ENCODE measurements at places on chromosomes 5 and 9. TPM values are rescaled to one million over a fixed set of nuclear protein-coding genes. Genes with fewer than 3 reads are reported as not detected.

The BTNL9 gene
- total RNA-seq: 10.7 TPM

The TIGD6 gene
- total RNA-seq: 3.4 TPM

The SPATA31C1 gene
- not detected for total RNA-seq

The CDC20B gene
- not detected for total RNA-seq

The RNF14 gene
- total RNA-seq: 63.4 TPM

The S1PR3 gene
- 173 TPM for total RNA-seq

The ANKDD1B gene
- total RNA-seq: not detected

The OR1Q1 gene
- not detected for total RNA-seq

The WDR31 gene
- 5.4 TPM for total RNA-seq

The TEX48 gene
- not detected for total RNA-seq

The TUSC1 gene
- total RNA-seq: 31.1 TPM

The ZFP2 gene
- total RNA-seq: 1.1 TPM

The MEIKIN gene
- not detected for total RNA-seq

The FOXD4L3 gene
- total RNA-seq: 0.78 TPM

The ECSCR gene
- total RNA-seq: 27.1 TPM

The SARDH gene
- total RNA-seq: 4.3 TPM

The NOXA1 gene
- 3.5 TPM for total RNA-seq

The DDX4 gene
- total RNA-seq: not detected

The RORB gene
- total RNA-seq: 0.81 TPM

The FREM1 gene
- 24.8 TPM for total RNA-seq

The OR4F3 gene
- total RNA-seq: not detected

The COL23A1 gene
- total RNA-seq: 1.5 TPM

The CERCAM gene
- total RNA-seq: 120 TPM

The IFNA13 gene
- not detected for total RNA-seq

The CDHR2 gene
- total RNA-seq: not detected

The KIF3A gene
- total RNA-seq: 3.7 TPM

The TMC1 gene
- not detected for total RNA-seq

The FST gene
- 12.6 TPM for total RNA-seq

The SPAG8 gene
- 5.7 TPM for total RNA-seq

The UNC13B gene
- 47.4 TPM for total RNA-seq

The SNX18 gene
- total RNA-seq: 174 TPM

The AJM1 gene
- total RNA-seq: 7.3 TPM

The AHRR gene
- total RNA-seq: 0.85 TPM

The PLAC8L1 gene
- not detected for total RNA-seq

The ARL10 gene
- 10.4 TPM for total RNA-seq

The ARL14EPL gene
- not detected for total RNA-seq

The SOHLH1 gene
- total RNA-seq: not detected

The ETF1 gene
- 67.6 TPM for total RNA-seq

The TRPM3 gene
- total RNA-seq: 5.0 TPM

The HMMR gene
- total RNA-seq: not detected

The ZDHHC11B gene
- 8.7 TPM for total RNA-seq

The HAPLN1 gene
- total RNA-seq: 2.0 TPM

Measured in thoracic aorta (tissue), 2 donors.